ENCODE measurements at places on chromosomes 6 and 20.

GRCh38 chr6:23365732-23366131, 760.3 kb upstream of the NRSN1 start:
- no peak for DNase-seq

DNA sequence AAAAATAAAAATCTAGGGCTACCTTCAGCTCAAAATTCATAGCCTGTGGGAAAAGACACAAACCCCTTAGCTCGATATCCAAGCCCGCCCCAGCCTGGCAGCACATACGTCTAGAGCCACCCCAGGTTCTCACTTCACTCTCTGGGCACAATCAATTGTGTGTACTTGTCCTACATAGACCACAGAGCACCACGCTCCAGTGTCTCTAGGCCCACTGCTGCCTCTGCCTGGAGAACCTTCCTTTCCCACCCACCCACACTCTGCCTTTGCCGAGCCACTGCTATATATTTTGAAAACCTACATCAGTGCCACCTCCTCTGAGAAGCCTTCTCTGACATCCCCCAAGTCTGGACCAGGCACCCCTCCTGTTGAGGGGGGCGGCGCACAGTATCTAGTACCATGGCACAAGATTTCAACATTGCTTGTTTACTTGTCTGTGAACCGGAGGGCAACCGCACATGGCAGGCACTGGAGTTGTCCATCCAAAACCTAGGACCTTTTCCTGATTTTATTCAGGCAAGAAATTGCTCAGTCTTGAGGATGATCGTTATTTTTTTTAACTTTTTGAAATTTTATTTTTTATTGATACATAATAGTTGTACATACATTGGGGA, 141.5 kb downstream of the UNC5CL start:
- no peak for DNase-seq

- no peak for DNase-seq
These were observed 34.6 kb downstream of the SOX4 start for GRCh38 chr6:21628160-21628559.

GRCh38 chr6:98942263-98942803, 5.4 kb downstream of the FBXL4 start:
- DNase-seq = no peak

GRCh38 chr20:53855733-53856132, 214.7 kb downstream of the BCAS1 start:
- no peak for DNase-seq

GRCh38 chr6:138088326-138088762, 18.9 kb downstream of the PERP start:
- no peak for DNase-seq
